ENCODE measurements at places on chromosomes 7 and 10.

GRCh38 chr7:155521743-155522398, 24.5 kb downstream of the CNPY1 start:
- no peak for DNase-seq

DNA sequence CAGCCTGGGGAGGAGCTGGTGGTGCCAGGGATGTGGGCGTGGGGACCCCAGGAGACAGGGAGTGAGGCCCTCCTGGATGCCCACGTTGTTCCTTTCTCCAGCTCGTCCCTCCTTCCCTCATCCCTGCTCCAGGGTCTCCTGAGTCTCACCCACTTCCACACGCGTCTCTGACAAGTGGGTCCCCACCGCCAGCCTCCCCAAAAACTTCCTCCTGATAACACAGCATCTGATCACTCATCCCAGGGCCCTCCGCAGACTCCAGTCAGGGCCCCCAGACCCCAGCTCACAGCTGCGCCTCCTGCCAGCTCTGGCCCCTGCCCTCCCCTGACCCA, 60.6 kb upstream of the INPP5A start:
- DNase-seq, result no peak

DNA sequence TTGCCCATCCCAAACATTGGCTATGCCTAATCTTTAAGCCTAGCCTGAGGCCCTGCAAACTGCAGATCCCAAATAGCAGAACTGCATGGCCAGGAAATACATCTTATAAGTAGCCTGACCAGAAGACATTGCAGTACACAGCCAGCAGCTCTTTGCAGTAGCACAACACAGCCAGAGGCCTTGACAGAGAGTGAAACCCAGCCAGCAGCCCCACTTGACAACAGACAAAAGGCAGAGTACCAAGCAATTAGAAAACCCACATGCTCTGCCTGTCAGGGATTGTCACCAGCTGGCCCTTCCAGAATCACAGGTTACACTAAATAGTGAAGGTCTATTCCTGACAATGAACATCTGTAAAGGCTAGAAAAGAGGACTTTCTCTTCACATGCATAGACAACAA, 242.8 kb upstream of the TMEM72 start:
- no peak for DNase-seq

DNA sequence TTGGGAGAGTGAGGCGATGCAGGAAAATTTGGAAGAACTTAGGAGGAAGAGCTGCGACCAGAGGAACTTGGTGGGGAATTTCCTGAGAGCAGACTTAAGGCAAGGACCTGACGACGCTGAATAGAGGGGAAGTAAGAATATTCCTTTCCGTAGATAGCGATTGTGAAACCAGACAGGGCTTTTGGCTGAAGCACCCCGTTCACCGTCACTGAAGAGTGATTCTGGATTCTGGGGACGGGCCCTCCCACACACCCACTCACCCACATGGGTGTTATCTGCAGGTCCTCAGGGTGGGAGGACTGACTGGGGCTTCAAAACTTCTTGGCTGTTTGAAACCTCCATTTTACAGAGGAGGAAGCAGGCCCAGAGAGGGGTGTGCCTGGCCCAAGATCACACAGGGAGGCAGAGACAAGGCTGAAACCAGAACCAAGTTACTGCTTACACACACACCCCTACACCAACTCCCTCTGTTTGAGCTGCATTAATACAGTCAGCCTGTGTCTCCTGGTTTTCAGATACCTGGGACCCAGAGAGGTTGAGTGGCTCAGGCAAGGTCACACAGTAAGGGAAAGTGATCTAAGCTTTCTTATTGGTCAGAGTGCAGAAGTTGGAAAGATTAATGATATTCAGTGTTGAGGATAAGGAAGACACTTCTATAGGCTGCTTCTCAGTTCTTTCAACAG, 37.2 kb upstream of the CDH23 start:
- no peak for DNase-seq

DNA sequence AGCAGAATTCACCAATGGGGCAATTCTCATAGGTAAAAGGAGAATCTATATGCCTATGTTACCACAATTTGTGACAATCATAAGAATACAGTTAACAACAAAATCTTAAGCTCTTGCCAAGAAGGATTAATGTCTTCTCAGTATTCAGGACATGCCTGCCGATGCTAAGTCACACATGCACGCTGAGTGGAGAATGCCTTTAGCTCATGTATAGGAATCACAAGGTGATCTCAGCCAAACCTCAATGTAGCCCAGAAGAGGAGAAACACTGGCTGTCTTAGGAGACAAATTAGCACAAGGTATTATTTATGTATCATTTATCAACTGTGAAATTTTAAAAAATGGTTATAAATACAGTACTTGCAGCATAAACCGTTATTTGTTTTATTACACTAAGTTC, 2.7 kb downstream of the HTR7 start:
- DNase-seq, result no peak

GRCh38 chr10:63515002-63515763, 6.0 kb upstream of the REEP3 start:
- DNase-seq, result no peak

GRCh38 chr7:151408839-151409666, 785 bp downstream of the WDR86 start:
- DNase-seq, result no peak

GRCh38 chr10:125158275-125158600, 2.1 kb downstream of the CTBP2 start:
- no peak for DNase-seq

- DNase-seq, result peak; percentile 34
These were observed 119.7 kb downstream of the FAM53B start for GRCh38 chr10:124624466-124624865.

GRCh38 chr7:34463830-34464229, 194.2 kb upstream of the NPSR1 start:
- DNase-seq, result no peak

All from NCI-H1092 (cell line).